ENCODE measurements at places on chromosomes 3 and 15.

GRCh38 chr15:69593981-69594966 is 141.7 kb downstream of the RPLP1 start:
- DNase-seq = no peak

GRCh38 chr3:71372911-71373637 is 210.5 kb downstream of the FOXP1 start:
- no peak for DNase-seq

DNA sequence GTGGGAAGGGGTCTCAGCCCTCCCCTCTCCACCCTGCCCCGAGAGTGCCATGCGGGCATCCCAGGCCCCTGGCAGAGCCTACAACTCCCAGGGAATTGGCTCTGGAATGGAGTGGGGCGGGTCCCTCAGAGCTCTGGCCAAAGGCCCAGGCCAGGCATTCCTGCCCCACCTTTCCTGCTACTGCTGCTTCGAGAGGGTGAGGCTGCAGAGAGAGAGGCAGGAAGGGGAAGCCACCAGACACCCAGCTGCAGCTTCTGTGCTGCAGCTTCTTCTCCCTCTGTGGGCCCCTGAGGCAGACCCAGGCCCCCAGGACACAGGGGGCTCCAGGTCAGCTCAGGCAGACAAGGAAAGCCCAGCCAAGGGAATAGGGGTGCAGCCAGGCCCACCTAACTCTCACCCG is 2.7 kb downstream of the ALS2CL start:
- DNase-seq = no peak

DNA sequence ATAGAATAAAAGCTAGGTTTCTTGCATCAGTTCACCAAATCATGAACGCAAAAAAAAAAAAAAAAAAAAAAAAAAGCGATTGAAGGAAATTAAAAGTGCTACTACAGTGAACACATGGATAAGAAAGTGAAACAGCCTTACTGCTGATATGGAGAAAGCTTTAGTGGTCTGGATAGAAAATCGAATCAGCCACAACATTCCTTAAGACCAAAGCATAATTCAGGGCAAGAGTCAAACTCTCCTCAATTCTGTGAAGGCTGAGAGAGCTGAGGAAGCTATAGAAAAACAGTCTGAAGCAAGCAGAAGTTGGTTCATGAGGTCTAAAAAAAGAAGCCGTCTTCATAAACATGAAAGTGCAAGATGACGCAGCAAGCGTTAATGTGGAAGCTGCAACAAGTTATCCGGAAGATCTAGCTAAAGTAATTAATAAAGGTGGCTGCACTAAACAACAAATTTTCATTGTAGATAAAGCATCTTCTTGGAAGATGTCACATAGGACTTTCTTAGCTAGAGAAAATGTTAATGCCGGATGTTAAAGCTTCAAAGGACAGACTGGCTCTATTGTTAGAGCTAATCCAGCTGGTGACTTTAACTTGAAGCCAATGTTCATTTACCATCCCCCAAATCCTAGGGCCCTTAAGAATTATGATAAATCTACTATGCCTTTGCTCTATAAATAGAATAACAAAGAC is 19.2 kb downstream of the P3H2 start:
- DNase-seq = no peak

- DNase-seq = no peak
Measured at GRCh38 chr15:98854496-98854895, 153.1 kb downstream of the PGPEP1L start.

DNA sequence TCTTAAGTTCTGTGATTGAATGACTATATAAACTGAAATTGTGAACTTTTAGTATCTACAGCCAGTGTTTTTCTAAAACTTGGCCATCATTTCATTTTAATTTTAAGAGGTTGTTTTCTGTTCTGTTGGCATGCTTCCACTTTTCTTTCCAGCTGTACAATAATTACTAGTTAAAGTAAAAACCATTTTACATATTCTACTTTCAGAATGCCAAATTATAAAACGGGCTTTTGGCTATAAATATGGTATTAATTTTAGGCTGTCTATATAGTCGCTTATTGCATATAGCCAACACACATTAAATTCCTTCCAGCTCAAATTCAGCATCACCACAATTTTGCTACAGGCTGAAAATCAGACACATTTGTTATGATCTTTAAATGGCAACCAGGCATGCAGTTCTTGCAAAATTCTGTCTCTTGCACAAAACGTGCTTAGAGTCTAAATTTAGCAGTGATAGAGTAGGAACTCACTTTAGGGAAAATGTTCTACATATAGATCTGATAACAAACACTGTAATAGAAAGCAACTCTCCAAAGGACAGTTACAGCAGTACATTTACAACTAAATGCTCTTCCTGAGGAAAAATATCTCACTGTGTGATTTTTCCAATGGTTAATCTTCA is 81.1 kb downstream of the BTD start:
- no peak for DNase-seq

DNA sequence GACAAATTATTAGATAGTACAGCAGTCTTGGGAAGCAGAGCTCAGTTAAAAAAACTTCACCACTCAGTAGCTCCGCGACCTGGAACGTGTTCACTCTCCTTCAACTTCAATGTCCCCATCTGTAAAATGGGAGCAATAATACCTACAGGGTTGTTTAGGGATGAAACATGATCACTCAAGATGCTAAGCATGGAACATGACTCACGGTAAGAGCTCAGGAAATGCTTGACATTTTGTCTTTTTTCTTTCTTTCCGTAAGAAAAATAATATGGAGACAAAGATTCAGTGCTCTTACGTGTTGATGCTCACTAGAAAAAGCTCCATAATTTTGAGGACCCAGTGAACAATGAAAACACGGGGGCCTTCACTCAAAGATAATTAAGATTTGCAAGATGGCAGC is 606.7 kb upstream of the MDFIC2 start:
- DNase-seq = no peak

DNA sequence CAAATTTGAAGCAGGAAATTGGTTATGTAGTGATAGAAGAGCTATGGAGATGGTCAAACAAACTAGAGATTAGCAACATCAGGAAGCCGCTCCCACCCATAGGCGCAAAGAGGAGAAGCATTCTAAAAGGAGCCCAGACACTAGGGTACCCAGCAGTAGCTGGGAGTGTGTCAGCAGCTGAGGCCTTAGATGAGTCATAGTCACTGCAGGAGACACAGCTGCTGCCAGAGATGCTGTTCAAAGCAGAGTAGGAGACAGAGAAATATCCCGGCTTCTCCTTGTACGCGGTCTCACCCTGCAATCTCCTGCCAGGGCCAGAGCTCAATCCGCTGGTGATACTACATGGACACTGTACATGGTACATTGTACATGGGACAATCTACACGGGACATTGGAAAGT is 61.9 kb downstream of the VGLL3 start:
- DNase-seq = no peak

GRCh38 chr3:125103406-125103805 is 47.6 kb upstream of the HEG1 start:
- DNase-seq = no peak

- no peak for DNase-seq
Measured at GRCh38 chr15:41978534-41978933, 6.2 kb upstream of the EHD4 start.

DNA sequence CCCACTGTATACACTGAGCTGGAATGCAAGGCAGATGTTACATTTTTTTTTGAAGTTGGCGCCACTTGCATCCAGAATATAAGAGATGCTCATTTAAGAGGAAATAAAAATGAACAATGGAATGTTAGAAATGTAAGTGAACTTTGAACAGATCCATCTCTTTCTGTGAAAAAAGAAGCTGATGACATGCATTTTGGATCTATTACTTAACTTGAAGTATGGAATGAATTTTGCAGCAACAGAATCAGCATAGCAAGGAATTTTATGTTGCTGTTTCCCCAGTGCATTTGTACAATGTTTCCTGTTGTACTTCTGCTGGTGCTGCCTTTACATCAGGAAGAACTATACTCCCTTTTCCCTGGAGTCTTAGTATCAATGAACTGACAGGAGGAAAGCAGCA is 178.2 kb downstream of the LSAMP start:
- no peak for DNase-seq

GRCh38 chr15:80123034-80123433 is 29.8 kb upstream of the FAH start:
- DNase-seq = no peak

DNA sequence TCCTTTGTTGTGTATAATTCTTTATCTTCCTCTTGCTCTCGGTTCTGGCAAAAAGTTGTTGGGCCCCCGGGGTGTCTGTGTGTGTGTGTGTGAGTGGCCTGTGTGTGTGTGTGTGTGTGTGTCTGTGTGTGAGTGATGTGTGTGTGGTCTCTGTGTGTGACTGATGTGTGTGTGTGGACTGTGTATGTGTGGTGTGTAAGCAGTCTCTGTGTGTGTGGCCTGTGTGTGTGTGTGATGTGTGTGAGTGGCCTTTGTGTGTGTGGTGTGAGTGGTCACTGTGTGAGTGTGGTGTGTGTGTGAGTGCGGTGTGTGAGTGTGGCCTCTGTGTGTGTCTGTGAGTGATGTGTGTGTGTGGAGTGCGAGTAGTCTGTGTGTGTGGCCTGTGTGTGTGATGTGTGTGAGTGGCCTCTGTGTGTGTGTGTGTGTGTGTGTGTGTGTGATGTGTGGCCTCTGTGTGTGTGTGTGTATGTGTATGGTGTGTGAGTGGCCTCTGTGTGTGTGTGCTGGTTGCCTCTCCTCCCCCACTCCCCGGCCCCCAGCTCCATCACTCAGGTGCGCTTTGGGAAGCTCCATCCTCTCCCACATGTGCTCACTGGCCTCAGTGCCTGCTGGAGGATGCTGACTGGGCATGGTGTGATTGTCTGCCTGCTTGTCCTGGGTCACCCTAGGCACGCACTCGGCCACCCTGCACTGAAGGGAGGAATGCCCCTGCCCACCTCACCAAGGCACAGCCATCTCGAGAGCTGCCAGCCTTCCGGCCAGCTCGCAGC is 8.8 kb downstream of the LINGO1 start:
- no peak for DNase-seq

DNA sequence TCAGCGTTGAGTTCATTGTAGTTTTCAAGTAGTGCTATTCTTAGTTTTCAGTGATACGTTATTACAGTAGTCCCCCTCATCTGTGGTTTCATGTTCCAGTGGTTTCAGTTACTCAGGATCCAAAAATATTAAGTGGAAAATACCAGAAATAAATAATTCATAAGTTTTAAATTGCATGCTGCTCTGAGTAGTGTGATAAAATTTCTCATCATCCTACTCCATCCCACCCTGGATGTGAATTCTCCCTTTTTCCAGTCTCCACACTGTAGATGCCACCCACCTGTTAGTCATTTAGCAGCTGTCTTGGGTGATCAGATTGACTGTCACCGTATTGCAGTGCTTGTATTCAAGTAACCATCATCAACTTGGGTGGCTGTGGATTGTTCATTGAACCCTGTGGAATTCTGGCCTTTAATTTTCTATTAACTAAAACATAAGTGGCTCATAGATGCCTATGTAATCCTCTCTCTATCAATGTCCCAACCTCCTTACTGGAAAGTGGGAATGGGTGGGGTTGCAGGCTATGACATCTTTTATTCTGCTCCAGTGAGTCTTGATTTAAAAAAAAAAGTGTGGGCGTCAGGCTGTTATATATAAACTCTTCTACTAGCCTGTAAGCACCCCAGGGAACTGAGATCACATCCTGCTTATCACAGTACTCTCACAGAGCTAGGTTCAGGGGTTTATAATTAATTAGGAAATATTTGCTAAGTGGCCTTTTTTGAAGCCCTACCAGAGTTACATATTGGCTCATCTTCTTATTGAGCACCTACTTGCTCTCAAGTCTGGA is 97.5 kb downstream of the CFAP20DC start:
- no peak for DNase-seq

DNA sequence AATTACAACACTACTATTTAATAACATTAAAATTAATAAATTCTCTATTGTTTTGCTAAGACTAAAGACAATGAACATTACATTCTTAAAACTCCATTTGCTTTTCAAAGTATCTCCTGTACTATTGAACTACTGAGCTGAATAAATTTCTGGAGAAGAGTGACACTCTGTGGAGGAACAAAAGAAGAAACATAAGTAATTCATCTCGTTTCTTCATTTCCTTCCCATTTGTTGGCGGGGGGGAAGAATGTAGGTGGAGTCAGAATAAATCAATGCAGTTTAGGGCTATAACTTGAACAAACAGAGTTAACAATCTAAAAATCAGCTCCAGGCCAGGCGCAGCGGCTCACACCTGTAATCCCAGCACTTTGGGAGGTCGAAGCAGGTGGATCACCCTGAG is 32.7 kb downstream of the EFHB start:
- no peak for DNase-seq

- no peak for DNase-seq
Measured at GRCh38 chr3:111582120-111582474, 13.0 kb downstream of the ZBED2 start.

DNA sequence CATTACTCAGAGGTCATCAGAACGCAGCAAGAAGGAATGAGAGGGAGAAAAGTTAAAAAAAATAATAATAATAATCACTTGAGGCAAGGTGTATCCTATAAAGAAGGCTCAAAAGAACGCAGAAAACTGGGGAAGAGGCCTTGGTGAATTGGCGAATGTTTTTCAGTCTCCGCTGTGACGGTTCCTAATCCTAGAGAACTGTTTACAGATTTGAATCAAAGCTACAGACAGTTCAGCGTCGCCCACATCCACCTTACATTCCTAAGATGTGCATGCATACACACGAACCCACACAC is 634 bp downstream of the ZMAT3 start:
- DNase-seq = no peak

DNA sequence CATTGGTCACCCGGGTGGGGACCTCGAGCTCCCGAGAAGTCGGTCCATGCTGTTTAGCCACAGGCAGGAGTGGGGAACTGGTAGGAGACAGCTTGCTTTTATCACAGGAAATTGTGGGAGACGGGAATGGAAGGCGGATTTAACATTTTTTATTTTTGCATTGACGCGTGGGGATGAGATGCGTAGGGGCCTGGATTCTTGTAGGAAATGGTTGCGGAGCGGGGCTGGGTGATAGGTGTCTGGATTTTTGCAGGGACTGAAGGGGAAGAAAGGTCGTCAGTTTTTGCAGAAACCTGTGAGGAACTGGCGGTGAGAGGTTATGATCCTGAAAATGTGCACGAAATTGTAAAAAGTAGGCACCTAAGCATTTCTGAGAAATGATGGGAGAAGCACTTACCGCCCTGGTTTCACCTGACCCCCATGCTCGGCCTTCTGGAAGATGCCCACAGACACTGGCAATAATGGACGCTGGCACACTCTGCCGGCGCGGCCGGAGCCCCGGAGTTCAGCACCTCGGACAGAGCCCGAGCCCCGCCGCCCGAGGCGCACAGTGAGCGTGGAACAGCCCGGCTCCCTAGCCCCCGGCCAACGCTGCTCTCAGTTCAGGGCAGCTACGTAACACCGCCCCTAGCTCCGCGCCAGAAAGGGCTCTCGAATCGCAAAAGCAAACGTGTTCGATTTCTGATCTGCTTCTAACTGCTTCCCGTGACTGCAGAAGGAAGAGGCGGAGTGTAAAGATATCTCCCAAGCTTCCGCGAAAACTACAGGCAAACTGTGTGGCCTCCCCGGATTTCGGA is 928 bp downstream of the ANKRD34C start:
- DNase-seq = no peak

GRCh38 chr15:70629735-70630273 is 133.6 kb downstream of the UACA start:
- DNase-seq = no peak
